ENCODE measurements at places on chromosomes 13 and 19. TPM values are rescaled to one million over a fixed set of nuclear protein-coding genes. Genes with fewer than 3 reads are reported as not detected.
A peak's percentile ranks its signal among the peaks of the same experiment; 100 is the strongest.

Gene HSD17B14
- total RNA-seq, result 10.1 TPM

Gene POLR1G
- total RNA-seq, result 4.8 TPM

Gene TEAD2
- 50.5 TPM for total RNA-seq

Gene SLC25A41
- total RNA-seq, result 0.31 TPM

Gene LHB
- not detected for total RNA-seq

Gene SH2D3A
- 27.6 TPM for total RNA-seq

Gene ZNF285
- 1.2 TPM for total RNA-seq

Gene NKPD1
- not detected for total RNA-seq

Gene ODAD3
- 0.55 TPM for total RNA-seq

DNA sequence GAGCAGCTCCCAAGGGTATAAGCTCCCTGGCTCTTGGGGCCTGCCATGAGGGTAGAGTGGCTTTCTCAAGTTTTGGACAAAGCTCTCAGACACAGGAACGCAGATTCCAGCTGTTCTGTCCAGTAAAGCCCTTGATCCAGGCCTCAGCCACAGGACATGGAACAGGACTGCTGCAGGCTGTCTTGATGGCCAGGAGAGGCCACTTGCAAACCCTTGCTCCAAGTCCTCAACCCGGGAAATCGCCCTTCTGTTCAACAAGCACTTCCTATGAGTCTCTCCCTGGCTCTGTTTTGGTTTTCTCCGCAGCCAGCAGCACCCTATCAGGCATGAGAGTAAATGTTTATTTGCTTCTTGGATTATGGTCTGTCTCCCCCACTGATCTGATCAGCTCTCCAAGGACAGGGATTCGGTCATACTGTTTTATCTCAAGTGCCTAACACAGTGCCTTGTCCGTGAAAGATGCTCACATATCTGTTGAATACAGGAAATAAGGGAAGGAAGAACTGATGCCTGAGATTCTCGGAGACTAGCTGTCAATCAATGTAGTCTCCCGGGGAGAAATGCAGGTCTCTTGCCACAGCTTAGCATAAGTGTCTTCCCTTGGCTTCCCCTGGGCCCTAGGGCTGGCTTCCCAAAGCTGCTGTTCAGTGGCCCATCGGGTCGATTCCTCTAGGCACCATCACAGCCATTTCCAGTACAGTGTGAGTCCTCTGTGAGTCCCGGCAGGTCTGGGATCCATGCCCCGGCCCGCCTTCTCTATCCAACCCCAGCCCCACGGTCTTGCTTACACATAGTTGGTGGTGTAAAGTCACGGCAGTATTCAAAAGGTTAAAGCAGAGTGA lies 90.8 kb downstream of the TSHZ3 start:
- no peak overlapping the region for H3K27ac ChIP-seq
- peaks cover 8% of the 10 kb centered on the region for H3K4me1 ChIP-seq
- H3K27me3 ChIP-seq, result no peaks in the 10 kb centered on the region
- no peaks in the 10 kb centered on the region for H3K36me3 ChIP-seq
- H3K4me3 ChIP-seq, result no peak overlapping the region

DNA sequence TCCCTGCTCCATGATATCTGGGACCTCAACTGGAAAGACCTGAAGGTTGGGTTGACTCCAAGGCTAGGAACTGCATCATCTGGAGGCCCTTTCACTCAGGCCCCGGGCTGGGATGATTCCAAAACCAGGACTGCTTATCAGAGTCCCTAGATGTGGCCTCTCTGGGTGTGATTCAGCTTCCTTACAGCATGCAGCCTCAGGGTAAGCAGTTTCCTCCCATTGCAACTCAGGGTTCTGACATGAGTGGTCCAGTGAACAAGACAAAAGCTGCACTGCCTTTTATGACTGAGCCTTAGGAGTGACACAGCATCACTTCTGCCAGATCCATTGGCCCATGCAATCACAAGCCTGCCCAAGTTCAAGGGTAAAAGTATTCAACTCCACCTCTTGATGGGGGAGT lies 502.8 kb downstream of the COG6 start:
- no peak for DNase-seq
- H3K36me3 ChIP-seq, result no peaks in the 10 kb centered on the region
- no peak overlapping the region for H3K4me3 ChIP-seq
- H3K4me1 ChIP-seq, result no peaks in the 10 kb centered on the region
- no peaks in the 10 kb centered on the region for H3K27me3 ChIP-seq

DNA sequence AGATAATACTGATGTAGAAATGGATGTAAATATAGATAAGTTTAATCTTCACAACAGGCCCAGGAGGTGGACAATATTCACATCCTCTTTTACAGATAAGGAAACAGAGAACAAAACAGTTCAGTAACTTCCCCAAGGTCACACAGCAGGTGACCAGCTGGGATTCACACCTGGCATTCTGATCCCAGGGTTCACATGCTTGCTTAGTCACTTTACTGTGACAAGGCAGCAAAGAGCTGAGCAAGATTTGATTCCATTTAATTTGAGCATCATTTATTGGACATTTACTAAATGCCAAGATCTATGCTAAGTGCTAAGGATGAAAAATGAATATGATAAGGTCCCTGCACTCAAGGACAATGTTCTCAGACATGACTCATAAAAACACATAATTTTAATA lies 94.1 kb upstream of the STARD13 start:
- DNase-seq, result no peak
- no peak overlapping the region for H3K27ac ChIP-seq
- no peaks in the 10 kb centered on the region for H3K4me1 ChIP-seq
- H3K4me3 ChIP-seq, result no peak overlapping the region
- no peaks in the 10 kb centered on the region for H3K36me3 ChIP-seq

DNA sequence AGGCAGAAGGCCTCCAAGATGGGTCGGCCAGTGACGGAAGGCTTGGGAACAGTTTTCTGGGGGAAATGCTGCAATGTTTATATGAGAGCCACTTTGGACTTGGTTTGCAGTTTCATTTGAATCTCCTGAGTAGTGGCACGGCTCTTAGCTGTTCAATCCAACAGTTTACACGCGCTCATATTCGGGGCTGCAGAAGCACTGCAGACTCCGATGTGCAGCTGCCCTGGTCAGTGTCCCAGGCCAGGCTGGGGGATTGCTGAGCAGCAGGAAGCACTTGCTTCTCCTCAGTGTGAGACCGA lies 31.7 kb downstream of the CEBPG start:
- no peak overlapping the region for H3K4me3 ChIP-seq
- H3K27ac ChIP-seq, result no peak overlapping the region
- no peaks in the 10 kb centered on the region for H3K27me3 ChIP-seq
- H3K36me3 ChIP-seq, result no peaks in the 10 kb centered on the region

GRCh38 chr19:43707158-43707712 lies 8.6 kb upstream of the IRGC start:
- peaks cover 8% of the 10 kb centered on the region for H3K27me3 ChIP-seq
- no peak overlapping the region for H3K27ac ChIP-seq
- no peak for DNase-seq
- H3K4me3 ChIP-seq, result no peak overlapping the region

DNA sequence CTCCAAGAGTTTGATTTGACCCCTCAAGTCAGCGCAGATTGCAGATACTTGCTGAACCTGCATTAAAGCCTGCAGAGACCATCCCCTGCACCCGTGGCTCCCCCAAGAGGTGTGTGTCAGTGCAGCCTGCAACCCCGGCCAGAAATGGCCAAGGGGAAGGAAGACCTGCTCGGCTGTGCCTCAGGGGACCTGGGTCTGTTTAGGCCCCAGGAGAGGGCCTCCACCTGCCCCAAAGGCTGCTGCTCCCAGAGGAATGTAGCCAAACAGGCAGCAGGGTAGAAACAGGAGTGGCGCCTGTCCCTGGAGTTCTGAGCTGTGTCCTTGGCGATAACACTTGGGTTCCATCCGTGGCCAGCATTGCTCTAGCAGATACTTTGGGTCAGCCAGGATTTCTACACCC lies 8.0 kb downstream of the POP4 start:
- no peak overlapping the region for H3K4me3 ChIP-seq
- H3K27ac ChIP-seq, result no peak overlapping the region

DNA sequence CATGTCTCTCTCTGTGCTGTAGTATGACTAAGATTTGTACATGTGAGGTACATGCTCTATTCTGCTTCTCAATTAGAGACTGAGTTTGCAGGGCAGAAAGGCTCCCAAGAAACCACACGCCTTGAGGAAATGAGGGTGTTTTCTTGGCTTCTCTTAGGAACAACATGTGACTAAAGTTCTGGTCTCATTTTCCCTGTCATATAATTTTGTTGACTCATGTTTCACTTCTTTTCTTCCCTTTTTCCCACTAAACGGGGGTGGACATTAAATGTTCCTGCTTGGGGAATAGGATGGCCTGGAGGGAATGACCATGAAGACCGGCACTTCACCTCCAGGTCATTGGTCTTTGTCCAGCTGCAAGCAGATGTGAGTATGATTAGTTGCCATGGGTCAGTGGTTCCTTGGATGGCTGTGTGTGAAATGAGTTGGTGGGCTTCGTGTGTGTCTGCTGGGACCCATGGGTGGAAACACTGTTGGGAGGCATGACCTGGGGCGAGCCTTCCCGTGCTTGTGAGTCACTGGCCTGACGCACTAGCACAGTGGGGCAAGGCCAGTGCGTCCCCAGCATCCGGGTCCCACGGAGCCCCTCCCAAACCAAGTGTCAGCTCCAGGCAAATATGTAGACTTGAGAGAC lies 56.6 kb downstream of the COL4A1 start:
- peaks cover 7% of the 10 kb centered on the region for H3K36me3 ChIP-seq
- H3K27ac ChIP-seq, result peak overlapping the region; percentile 57
- DNase-seq, result no peak
- no peaks in the 10 kb centered on the region for H3K27me3 ChIP-seq

GRCh38 chr13:34862311-34862710 lies 79.8 kb upstream of the NBEA start:
- H3K27ac ChIP-seq, result no peak overlapping the region
- H3K4me1 ChIP-seq, result no peaks in the 10 kb centered on the region
- DNase-seq, result no peak
- H3K36me3 ChIP-seq, result no peaks in the 10 kb centered on the region

GRCh38 chr19:37966211-37966661 lies 59.2 kb downstream of the SIPA1L3 start:
- H3K4me3 ChIP-seq, result no peak overlapping the region
- no peak for DNase-seq
- H3K36me3 ChIP-seq, result no peaks in the 10 kb centered on the region

GRCh38 chr13:110664041-110664440 lies 41.9 kb downstream of the CARS2 start:
- DNase-seq, result no peak
- H3K36me3 ChIP-seq, result peaks cover 89% of the 10 kb centered on the region
- peak overlapping the region; percentile 90 for H3K27ac ChIP-seq
- H3K4me1 ChIP-seq, result no peaks in the 10 kb centered on the region

DNA sequence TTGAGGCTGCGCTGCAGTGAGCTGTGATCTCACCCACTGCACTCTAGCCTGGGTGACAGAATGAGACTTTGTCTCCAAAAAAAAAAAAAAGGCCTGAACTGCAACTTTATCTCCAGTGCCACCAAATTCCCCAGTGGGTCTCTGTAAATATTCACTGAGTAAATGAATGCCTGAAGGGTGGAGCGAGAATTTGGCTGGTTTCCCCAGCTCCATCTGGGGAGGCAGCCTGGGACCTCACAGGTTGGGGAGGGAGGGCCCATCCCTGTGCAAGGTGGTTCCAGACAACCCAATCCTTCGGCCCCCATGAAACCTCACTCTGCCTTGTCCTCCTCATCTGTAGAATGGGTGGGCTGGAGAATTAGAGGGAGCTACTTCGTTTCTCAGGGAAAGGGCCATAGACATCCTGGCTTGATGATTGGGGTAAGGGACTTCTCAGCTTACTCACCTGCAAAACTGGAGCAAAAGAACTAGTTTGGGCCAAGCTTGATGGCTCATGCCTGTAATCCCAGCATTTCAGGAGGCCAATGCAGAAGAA lies 4.2 kb upstream of the PKN1 start:
- H3K27me3 ChIP-seq, result no peaks in the 10 kb centered on the region
- H3K4me1 ChIP-seq, result no peaks in the 10 kb centered on the region
- H3K4me3 ChIP-seq, result no peak overlapping the region
- no peak for DNase-seq
- H3K36me3 ChIP-seq, result no peaks in the 10 kb centered on the region

GRCh38 chr13:73440296-73440895 lies 381.6 kb downstream of the KLF5 start:
- DNase-seq, result no peak
- no peaks in the 10 kb centered on the region for H3K36me3 ChIP-seq
- no peaks in the 10 kb centered on the region for H3K4me1 ChIP-seq
- H3K27me3 ChIP-seq, result no peaks in the 10 kb centered on the region

GRCh38 chr13:55230570-55230908 lies 1910.2 kb upstream of the PRR20A start:
- H3K36me3 ChIP-seq, result no peaks in the 10 kb centered on the region
- no peaks in the 10 kb centered on the region for H3K27me3 ChIP-seq
- no peak for DNase-seq
- no peak overlapping the region for H3K27ac ChIP-seq

GRCh38 chr19:43673637-43674036 lies 3.7 kb upstream of the PLAUR start:
- no peaks in the 10 kb centered on the region for H3K27me3 ChIP-seq
- H3K4me3 ChIP-seq, result no peak overlapping the region
- H3K4me1 ChIP-seq, result peaks cover 56% of the 10 kb centered on the region
- H3K27ac ChIP-seq, result peak overlapping the region; percentile 97

- no peak for DNase-seq
- H3K4me1 ChIP-seq, result peaks cover 26% of the 10 kb centered on the region
- H3K36me3 ChIP-seq, result no peaks in the 10 kb centered on the region
- H3K27me3 ChIP-seq, result no peaks in the 10 kb centered on the region
- H3K27ac ChIP-seq, result no peak overlapping the region
- H3K4me3 ChIP-seq, result no peak overlapping the region
These were observed 7.9 kb downstream of the CD37 start for GRCh38 chr19:49343123-49343522.

DNA sequence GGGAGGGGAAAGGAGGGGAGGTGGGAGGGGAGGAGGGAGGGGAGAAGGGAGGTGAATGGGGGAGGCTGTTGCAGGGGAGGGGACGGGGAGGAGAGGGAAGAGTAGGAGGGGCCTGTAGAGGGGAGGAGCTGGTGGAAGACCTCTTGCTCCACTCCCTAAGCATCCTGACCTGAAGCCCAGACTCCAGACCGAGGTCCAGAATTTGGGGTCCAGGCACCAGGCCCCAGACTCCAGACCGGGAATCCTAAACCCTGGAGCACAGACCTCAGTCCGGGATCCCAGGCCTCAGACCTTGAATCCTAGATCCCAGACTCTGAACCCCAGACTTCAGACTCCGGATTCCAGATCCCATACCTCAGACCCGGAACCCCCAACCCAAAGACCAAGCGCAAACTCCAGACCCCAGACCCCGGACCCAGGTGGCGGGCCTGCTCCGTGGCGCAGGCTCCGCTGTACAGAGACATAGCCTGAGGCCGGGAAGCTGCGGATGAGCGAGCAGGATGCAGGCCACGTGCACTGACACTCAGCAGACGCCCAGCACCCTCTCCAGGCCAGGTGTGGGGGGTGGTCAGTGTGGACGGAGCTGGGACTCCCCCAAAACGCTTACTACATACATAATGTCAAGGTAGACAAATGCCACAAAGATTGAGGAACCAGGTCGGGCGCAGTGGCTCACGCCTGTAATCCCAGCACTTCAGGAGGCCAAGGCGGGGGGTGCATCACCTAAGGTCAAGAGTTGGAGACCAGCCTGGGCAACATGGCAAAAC lies 710 bp upstream of the BTBD2 start:
- H3K4me3 ChIP-seq, result no peak overlapping the region
- no peaks in the 10 kb centered on the region for H3K4me1 ChIP-seq
- H3K36me3 ChIP-seq, result no peaks in the 10 kb centered on the region
- H3K27me3 ChIP-seq, result no peaks in the 10 kb centered on the region
- DNase-seq, result peak; percentile 81

- H3K36me3 ChIP-seq, result no peaks in the 10 kb centered on the region
- DNase-seq, result no peak
- no peaks in the 10 kb centered on the region for H3K27me3 ChIP-seq
- no peak overlapping the region for H3K27ac ChIP-seq
These were observed 6.4 kb upstream of the DNMT1 start for GRCh38 chr19:10201176-10201575.

GRCh38 chr19:2461751-2462634 lies 5.2 kb upstream of the LMNB2 start:
- peaks cover 5% of the 10 kb centered on the region for H3K27me3 ChIP-seq
- peaks cover 24% of the 10 kb centered on the region for H3K4me1 ChIP-seq
- no peaks in the 10 kb centered on the region for H3K36me3 ChIP-seq
